ENCODE measurements at places on chromosomes 7 and 10. TPM values are rescaled to one million over a fixed set of nuclear protein-coding genes. Genes with fewer than 3 reads are reported as not detected.

Gene PITRM1
- 34.7 TPM for total RNA-seq

Gene SSC4D
- total RNA-seq = not detected

- peak; percentile 75 for DNase-seq
Measured at GRCh38 chr7:151925446-151926335, 30.6 kb upstream of the GALNTL5 start.

DNA sequence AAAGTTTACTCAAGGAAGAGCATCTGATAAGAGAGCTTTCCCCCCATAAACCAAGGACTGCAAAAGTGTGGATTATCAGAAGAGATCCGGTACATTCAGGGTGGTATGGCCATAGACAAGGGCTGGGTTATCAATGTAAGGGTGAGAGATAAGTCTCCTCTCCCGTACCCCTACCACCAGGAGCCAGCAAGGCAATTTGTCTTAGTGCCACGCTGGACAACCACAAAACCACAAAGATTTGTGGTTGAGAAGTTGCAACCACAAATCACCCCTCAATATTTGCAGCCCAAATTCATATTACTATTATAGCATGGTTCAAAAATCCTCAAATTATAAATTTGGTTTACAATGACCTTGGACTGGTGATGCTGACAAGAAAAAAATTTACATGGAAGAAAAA lies 2.3 kb upstream of the ZSCAN25 start:
- no peak for DNase-seq

- DNase-seq = no peak
Measured at GRCh38 chr7:84216472-84216871, 21.9 kb upstream of the SEMA3A start.

- no peak for DNase-seq
Measured at GRCh38 chr10:79327090-79327457, 20.2 kb upstream of the PPIF start.

Gene HECW1
- 4.1 TPM for total RNA-seq

DNA sequence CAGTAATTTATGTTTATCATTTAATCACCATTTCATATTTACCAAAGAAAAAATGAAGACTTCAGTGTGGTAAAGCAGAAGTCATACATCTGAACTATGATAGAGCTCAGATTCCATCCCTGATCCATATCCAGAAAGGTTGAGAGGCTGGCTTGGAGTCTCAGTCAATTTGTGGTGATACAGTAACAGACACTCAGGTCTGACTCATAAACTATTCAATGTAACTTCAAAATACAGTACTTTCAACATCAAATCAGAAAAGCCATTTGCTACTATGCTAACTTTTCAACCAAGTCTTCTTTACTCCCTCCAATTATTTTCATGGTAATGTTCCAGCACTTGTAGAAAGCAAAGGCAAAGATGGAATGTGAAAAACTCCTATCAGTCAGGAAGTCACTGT lies 190.4 kb downstream of the HDAC9 start:
- no peak for DNase-seq

- no peak for DNase-seq
Measured at GRCh38 chr7:17307000-17307399, 8.5 kb downstream of the AHR start.

GRCh38 chr7:3682028-3682710 lies 381.1 kb downstream of the SDK1 start:
- peak; percentile 27 for DNase-seq

- peak; percentile 61 for DNase-seq
Measured at GRCh38 chr7:94618126-94618525, 37.8 kb downstream of the SGCE start.

Gene MPP7
- total RNA-seq = 39.0 TPM

DNA sequence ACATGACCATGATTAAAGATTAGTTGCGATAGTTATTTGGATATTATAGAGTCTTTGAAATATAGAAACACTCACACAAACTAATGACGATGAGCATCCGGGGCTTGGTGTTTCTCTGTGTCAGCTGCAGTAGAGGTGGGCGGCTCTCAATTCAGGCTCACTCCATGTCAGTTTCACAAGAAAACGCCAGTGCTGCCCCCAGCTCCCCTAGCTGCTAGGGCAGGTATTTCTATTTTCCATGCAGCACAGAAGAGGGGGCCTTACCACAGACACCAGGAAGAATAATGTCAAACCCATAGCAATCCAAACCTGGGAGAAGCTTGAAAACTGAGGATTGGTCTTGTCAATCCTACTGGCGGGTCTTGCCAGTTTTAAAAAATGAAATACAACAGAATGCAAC lies 197.1 kb downstream of the PHTF2 start:
- no peak for DNase-seq

DNA sequence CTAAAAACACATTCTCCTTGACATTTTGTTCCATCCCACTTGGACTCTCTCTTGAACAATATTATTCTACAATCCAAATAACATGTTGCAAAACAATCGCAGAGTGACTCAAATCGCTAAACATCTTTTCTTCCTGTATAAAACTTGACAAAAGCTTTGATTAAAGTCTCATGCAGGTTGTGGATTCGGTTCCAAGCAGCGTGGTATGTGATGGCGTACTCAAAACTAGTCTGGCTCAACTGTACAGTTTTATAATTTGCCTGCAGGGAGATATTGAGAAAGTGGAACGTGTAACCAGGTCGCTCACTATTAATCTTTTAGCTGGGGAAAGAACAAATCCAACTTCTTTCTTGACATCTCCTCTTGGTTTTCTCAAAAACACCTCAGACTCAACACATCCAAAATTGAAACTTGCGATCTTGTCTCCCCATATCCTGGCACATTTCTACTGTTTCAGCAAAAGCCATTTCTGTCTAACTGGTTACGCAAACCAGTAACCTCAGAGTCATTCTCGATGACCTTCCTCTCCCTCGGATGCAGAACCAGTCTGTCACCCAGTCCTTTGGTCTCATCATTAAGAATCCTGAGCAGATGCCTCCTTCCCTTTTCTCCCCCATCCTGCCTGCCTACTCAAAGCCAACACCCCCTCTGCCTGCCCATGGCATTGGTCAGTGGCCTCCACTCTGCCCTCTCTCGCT lies 100.1 kb downstream of the CACNB2 start:
- DNase-seq = no peak

DNA sequence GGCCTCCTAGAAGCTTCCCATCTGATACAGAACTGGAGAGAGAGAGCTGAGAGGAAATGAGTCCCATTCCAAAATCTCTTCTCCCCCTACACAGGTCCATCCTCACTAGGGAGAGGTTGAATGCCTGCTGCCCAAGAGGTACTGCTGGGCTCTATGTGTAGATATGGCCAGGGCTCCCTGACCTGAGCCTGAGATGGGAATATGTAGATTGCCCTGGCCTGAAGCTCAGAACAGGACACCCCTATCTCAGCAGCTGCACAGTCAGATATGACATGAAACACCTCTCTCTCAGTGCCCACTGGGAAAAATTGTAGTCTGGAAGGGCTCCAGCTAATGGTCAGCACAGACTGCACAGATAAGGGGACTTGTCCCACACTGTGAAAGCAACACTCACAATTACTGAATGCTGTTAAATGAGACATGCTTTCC lies 3.1 kb upstream of the IFIT1B start:
- no peak for DNase-seq

GRCh38 chr7:24475166-24475961 lies 97.9 kb upstream of the PALS2 start:
- DNase-seq = no peak

Gene GIMAP4
- total RNA-seq = 9.6 TPM

- DNase-seq = no peak
Measured at GRCh38 chr10:129951101-129951969, 12.7 kb downstream of the EBF3 start.

GRCh38 chr7:73668886-73669230 lies 1.2 kb downstream of the VPS37D start:
- DNase-seq = no peak

Gene SPDYE8
- 0.48 TPM for total RNA-seq

Gene MAGI2
- total RNA-seq = 51.5 TPM

DNA sequence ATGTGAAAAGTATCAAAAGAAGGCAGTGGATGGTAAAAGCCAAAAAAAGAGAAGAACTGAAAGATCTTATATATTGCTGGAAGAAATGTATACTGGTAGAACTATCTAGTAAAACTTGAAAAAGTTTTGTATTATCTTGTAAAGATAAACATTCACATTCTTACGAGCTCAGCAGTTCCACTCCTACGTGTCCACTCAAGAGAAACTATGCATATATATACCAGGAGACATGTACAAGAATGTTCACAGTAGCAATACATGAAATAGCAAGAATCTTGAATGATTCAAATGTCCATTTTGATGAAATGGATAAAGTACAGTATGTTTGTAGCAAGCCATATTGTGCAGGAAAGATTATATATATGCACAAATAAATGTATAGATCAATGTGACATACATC lies 155.0 kb downstream of the RNF133 start:
- DNase-seq = no peak

DNA sequence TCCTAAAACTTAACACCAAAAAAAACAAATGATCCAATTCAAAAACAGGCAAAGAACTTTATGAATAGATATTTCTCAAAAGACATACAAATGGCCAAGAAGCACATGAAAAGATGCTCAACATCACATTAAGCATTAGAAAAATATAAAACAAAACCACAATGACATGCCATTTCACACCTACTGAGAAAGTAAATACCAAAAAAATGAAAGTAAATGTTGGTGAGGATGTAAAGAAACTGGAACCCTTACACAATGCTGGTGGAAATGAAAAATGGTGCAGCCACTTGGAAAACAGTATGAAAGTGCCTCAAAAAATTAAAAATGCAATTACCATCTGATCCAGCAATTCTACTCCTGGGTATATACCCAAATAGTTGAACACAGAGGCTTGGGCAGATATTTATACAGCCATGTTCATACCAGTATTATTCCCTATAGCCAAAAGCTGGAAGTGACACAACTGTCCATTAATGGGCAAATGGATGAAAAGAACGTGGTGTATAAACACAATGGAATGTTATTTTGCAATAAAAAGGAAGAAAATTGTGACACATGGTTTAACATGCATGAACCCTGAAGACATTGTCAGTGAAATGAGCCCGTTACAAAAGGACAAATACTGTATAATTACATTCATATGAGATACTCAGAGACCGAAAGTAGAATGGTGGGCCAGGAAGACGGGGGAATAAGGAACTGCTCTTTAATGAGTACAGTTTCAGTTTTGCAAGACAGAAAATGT lies 89.0 kb downstream of the JMJD1C start:
- no peak for DNase-seq

DNA sequence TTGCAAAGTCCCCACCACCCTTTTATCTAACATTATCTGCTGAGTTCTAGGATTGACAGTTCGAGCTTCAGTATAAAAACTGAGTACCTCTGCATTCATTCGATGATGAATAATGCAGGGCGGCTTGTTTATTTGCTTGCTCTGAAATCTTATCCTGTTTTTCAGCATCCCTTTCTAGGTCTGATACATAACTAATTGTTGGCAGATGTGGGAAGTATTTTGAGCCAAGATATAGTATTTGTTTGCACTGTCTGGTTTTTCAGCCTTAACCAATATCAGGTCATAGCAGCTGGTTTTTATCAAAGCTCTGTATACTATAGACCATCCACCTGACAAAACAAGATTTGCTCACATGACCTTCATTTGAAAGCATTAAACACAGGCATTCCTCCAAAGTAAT lies 161.4 kb downstream of the TFEC start:
- no peak for DNase-seq

Gene CYP3A4
- total RNA-seq = 0.72 TPM

- DNase-seq = no peak
Measured at GRCh38 chr7:65923316-65923715, 50.4 kb downstream of the VKORC1L1 start.

Gene TET1
- total RNA-seq = 19.3 TPM

- no peak for DNase-seq
Measured at GRCh38 chr10:12401466-12401865, 52.1 kb downstream of the CAMK1D start.

DNA sequence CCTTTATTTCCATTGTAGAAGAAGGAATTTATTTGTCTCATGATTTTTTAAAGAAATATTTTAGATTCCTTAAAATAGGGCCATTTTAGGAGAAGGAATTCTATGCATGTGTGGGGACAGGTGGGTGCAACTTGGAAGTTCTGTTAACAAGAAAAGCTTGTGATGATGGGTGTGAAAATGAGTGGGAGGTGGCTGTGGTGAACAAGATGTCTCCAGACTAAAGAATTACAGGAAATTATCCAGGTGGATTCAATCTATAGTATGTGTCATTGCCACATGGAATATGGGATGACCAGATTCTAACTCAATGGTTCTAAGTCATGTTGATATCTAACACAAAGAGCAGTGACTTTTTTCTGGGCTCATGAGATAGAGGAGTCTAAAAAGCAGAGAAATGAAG lies 229.6 kb upstream of the IGFBP3 start:
- DNase-seq = no peak

Gene GARIN1A
- 0.72 TPM for total RNA-seq

DNA sequence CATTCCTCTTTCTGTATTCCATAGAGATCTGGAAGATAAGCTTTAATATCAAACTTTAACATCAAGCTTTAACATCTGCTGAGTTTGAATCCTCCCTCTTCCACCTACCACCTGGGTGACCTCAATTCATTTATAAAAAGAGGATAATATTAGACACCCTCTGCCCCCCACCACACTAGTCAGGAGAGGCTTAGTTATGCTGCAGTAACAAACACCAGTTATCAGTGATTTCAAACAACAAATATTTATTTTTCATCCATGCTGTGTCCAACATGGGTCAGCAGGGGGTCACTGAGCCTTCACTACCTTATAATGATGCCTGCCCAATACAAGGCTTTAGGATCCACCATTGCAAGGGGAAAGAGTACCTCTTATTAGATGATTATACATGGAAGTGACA lies 322.0 kb downstream of the RNLS start:
- no peak for DNase-seq

Gene LIPF
- total RNA-seq = 5.5 TPM

Gene PKD2L1
- total RNA-seq = not detected

Gene PRKG1
- total RNA-seq = 144 TPM

- peak; percentile 44 for DNase-seq
Measured at GRCh38 chr7:1654738-1655475, 15.2 kb upstream of the ELFN1 start.

DNA sequence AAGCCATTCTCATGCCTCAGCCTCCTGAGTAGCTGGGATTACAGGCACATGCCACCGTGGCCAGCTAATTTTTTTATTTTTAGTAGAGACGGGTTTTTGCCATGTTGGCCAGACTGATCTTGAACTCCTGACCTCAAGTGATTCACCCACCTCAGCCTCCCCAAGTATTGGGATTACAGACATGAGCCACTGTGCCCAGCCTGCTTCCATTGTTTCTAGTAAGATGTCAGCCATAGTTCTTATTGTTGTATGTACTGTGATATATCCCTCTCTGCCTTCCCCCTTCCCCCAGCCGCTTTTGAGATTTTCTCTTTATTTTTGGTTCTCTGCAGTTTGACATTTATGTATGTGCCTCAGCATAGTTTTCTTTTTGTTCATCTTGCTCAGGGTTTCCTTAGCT lies 87.9 kb upstream of the KLF14 start:
- DNase-seq = no peak

Gene ECD
- 26.5 TPM for total RNA-seq

Gene CNNM1
- 0.72 TPM for total RNA-seq

Data from umbilical cord (tissue), 2 donors.